Glutamatergic neuron (in vitro differentiated cells): ENCODE measurements at places on chromosomes 16 and 17.

- DNase-seq = no peak
These were observed 5.9 kb downstream of the CLEC19A start for GRCh38 chr16:19291475-19291874.

GRCh38 chr17:49925921-49926320 lies 43.1 kb upstream of the DLX4 start:
- DNase-seq = no peak

GRCh38 chr16:85347213-85347591 lies 234.9 kb upstream of the CIBAR2 start:
- no peak for DNase-seq

GRCh38 chr16:88315543-88316105 lies 67.1 kb upstream of the ZNF469 start:
- DNase-seq = peak; percentile 71
